Heart right ventricle (tissue), 16 donors: ENCODE measurements at places on chromosomes 2 and 18.

GRCh38 chr18:22975508-22975907 is 42.4 kb downstream of the RBBP8 start:
- no peaks in the 10 kb centered on the region for H3K27me3 ChIP-seq
- H3K4me1 ChIP-seq: no peaks in the 10 kb centered on the region
- no peak for DNase-seq
- H3K27ac ChIP-seq: no peak overlapping the region

DNA sequence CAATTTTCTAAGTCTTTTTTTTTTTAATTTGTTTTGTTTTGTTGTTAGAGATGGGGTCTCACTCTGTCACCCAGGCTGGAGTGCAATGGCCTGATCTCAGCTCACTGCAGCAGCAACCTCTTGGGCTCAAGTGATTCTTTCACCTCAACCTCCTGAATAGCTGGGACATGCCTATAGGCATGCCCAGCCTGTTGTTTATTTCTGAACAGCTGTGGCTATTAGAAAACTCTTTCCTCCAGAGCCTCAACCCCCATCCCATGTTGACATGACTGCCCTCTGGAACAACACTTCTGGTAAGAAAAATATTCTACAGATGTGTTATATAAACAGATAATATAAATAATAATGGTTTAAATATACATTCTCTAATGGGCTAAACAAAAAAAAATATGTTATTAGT is 44.4 kb upstream of the TWSG1 start:
- H3K4me3 ChIP-seq: no peak overlapping the region
- no peaks in the 10 kb centered on the region for H3K4me1 ChIP-seq
- H3K27ac ChIP-seq: no peak overlapping the region
- H3K36me3 ChIP-seq: no peaks in the 10 kb centered on the region
- H3K27me3 ChIP-seq: no peaks in the 10 kb centered on the region

DNA sequence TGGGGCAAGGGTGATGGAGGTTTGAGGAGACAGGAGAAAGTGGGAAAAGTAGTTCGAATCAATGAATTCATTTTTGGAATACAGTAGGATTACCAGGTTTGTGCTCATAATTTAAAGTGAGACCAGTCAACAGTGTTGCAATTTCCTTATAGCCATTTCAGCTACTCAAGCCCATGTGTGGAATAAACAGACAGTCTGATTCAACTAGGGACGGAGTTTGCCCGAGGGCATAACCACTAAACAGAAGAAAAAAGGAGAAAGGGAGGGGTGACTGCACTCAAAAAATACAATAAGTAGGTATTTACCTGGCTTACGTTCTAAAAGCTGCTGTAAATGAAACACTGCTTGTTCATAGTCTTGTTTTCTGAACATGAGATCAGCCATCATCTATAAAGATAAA is 55.2 kb downstream of the TTC21B start:
- H3K27ac ChIP-seq: no peak overlapping the region
- H3K4me3 ChIP-seq: no peak overlapping the region
- H3K36me3 ChIP-seq: no peaks in the 10 kb centered on the region

GRCh38 chr2:184452907-184453306 is 145.4 kb upstream of the ZNF804A start:
- no peak for DNase-seq
- H3K4me3 ChIP-seq: no peak overlapping the region
- H3K36me3 ChIP-seq: no peaks in the 10 kb centered on the region
- no peak overlapping the region for H3K27ac ChIP-seq

DNA sequence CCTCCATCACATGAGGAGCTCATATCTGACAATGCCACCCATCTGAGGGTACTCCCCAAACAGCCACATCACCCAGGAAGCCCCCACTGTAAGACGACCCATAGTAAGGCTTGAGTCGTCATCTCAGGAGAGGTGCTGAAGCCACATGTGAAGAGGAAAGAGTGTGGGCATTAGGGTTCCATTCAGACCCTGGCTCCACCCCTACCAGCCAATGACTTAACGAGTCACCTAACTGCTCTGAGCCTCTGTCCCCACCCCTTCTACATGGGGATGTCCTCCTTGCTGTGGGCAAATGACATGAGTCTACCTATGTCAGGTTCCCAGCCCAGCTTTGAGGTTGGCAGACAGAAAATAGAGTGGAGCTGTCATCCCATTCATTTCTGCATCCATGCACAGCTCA is 46.3 kb downstream of the C1QL2 start:
- H3K4me3 ChIP-seq: no peak overlapping the region
- H3K36me3 ChIP-seq: no peaks in the 10 kb centered on the region
- DNase-seq: no peak
- no peak overlapping the region for H3K27ac ChIP-seq

DNA sequence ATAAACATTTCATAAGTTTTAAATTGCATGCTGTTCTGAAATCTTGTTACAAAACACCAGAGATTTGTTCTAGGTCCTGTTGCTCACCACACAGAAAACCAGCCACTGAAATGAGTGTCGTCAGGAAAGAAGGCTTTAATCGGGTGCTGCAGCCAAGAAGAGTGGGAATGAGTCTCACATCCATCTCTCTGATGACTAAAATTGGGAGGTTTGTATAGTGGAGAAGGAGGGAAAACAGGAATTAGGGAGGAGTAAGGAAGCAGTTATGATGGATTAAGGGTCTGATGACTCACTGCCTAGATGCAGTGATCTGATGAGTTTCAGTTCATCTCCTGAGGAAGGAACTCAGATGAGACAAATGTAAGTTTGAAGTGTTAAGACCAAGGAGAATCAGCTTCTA is 42.1 kb upstream of the GPR39 start:
- H3K27me3 ChIP-seq: no peaks in the 10 kb centered on the region
- no peak overlapping the region for H3K4me3 ChIP-seq
- no peak for DNase-seq
- H3K27ac ChIP-seq: no peak overlapping the region
- H3K4me1 ChIP-seq: no peaks in the 10 kb centered on the region
- no peaks in the 10 kb centered on the region for H3K36me3 ChIP-seq

DNA sequence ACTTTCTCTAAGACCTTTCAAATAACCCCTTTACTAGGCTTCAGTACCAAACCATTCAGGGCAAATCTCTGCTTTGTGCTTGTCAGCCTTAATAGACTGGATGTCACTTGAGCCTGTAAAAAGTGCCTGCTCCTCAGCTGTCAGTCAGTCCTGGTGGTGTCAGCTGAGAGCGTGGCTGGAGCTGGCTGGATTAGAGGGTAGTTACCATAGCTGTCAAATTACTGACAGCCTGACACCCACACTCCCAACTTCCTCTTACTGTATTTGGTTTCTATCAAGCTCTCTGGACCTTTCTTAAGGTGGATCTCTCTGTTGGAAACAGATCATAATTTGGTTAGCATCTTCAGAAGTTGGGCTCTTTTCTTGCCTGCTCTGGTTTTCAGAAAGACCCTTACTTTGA is 371.4 kb upstream of the ATP5MC3 start:
- H3K27me3 ChIP-seq: peaks cover 5% of the 10 kb centered on the region
- no peak for DNase-seq
- H3K27ac ChIP-seq: no peak overlapping the region
- no peak overlapping the region for H3K4me3 ChIP-seq
- no peaks in the 10 kb centered on the region for H3K36me3 ChIP-seq

DNA sequence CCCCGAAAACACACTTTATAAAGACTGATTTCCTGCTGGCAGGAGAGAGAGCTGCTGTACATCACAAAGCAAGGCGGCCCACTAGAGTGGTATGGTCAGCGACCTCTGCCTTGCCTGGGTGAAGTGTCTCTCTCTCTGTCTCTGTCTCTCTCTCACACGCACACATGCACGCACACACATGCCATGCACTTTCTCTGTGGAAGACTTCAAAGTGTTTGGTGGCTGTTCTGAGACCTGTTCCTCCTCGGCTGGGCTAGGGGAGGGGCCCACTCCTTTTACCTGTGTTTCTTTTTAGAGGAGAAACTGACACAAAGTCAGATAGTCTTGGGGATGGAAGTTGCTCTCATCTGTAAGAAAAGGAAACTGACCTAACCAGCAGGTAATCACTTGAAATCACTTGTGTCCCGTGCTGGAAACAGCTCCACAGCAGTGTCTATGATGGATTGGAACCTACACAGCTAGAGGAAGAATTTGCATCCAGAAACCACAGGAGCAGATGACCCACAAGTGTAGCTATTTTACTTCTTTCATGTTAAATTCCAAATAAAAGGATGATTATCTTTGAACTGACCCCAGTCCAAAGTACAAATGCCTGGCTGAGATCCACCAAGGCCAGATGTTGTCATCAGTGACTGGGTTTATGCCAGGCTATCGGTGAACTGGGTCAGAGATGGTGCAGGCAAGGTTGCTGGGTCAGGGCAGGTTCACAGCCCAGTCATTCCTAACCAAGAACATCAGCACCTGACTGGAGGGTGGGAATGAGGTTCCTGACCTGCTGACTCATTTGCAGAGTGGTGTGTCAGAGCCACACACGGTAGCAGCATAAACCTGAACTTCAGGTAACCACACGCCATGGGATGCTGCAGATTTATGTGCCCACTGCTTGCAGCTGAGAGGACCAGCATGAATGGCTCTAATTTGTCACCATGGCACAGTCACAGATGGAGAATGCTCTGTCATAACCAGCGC is 63.0 kb downstream of the NPAS2 start:
- H3K4me1 ChIP-seq: peaks cover 61% of the 10 kb centered on the region
- H3K36me3 ChIP-seq: no peaks in the 10 kb centered on the region
- no peak for DNase-seq
- H3K4me3 ChIP-seq: no peak overlapping the region
- H3K27ac ChIP-seq: no peak overlapping the region

GRCh38 chr2:174067815-174068214 is 102.6 kb upstream of the SP3 start:
- no peaks in the 10 kb centered on the region for H3K4me1 ChIP-seq
- H3K27ac ChIP-seq: no peak overlapping the region
- no peak overlapping the region for H3K4me3 ChIP-seq
- DNase-seq: no peak
- H3K27me3 ChIP-seq: no peaks in the 10 kb centered on the region

DNA sequence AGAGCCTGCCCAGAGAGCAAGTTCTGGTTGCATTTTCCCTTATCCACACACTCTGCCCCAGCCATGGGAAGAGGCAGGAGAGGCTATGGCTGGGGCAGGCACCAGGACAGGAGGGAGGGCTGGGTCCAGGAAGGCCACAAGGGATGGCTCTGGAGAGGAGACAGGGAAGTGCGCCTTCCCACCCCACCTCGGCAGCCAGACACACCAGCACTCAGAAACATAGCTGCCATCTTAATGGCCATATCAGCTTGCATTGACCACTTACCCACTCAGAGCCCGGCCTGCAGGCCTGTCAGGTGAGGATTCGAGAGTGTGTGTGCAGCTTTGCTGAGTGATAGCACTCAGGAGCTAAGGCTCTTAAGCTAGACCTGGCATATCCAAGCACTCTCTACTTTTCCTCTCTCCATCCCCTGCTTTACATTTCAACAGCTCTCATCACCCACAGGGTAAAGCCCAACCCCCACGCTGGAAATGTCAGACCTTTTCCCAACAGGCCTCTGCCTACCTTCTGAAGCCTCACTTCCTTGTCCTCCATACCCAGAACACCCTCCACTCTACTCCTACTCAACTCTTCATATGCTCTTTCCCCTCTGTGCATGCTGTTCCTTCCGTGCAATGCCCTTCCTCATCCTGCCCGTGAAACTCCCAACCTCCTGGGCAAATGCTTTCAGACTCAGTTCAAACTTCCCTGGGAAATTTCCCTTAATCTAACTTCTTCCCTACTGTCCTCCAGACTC is 147.9 kb downstream of the TNS1 start:
- H3K27ac ChIP-seq: peak overlapping the region; percentile 77
- H3K27me3 ChIP-seq: no peaks in the 10 kb centered on the region
- DNase-seq: no peak
- no peak overlapping the region for H3K4me3 ChIP-seq
- peaks cover 91% of the 10 kb centered on the region for H3K4me1 ChIP-seq

DNA sequence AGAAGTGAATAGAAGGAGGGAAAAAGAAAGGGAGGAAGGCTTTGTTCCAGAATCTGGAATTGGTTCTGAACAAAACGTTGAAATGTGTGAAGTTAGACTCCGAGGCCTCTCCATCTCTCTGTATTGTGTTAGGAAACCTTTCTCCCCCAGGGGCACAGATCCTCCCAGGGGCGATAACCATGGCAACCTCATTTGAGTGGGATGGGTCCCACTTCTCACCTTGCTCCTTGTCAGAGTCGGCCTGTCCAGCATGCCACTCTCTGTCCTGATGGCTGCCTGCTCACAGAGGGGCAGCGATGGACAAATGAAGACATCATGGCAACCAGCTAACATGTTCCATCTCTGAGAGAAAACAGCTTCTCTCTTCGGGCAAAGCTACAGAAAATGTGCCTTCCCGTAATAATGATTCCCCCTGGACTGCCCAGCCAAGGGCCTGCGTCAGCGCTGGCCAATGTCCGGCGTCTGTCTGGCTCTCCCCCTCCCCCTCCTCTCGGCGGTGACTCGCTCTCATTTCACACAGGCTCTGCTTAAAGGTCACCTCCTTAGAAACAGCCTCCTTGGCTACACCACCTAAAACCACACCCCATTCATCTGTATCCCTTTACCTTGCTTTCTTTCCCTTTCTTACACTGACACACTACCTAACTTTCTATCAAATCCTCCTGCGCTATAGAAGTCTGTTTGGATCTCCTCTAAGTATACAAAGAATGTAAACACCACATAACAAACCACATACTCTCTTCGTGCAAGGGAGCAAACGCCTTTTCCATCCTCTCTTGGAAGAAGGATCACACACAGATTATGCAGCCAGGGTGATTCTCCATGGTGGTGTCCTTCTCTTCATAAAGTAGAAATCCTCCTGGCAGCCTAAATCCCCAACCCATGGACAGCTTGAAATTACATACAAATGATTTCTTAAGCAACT is 32.1 kb upstream of the TTC39C start:
- no peaks in the 10 kb centered on the region for H3K36me3 ChIP-seq
- H3K27ac ChIP-seq: no peak overlapping the region

- DNase-seq: no peak
- H3K4me3 ChIP-seq: no peak overlapping the region
- H3K27me3 ChIP-seq: peaks cover 20% of the 10 kb centered on the region
- no peak overlapping the region for H3K27ac ChIP-seq
- H3K36me3 ChIP-seq: no peaks in the 10 kb centered on the region
Measured at GRCh38 chr2:239580199-239580527, 179.3 kb upstream of the HDAC4 start.

DNA sequence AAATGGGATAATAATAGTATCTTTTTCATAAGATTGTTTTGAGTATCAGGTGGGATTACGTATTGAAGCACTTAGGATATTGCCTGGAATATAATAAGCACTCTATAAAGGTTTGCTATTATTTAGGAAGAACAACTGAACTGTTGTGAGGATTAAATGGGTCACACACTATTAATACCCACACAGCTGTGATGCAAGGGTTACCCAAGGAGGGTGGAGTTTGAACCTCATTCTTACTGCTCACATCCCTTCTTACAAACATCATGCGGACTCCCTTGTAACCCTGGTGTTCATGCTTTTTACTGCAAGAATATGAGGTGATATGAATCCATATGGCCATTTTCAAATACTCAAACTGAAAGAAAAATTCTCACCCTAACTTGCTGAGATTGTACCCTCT is 113.5 kb downstream of the KCTD1 start:
- H3K4me1 ChIP-seq: no peaks in the 10 kb centered on the region
- no peaks in the 10 kb centered on the region for H3K36me3 ChIP-seq
- no peak overlapping the region for H3K4me3 ChIP-seq
- H3K27me3 ChIP-seq: no peaks in the 10 kb centered on the region

- no peaks in the 10 kb centered on the region for H3K27me3 ChIP-seq
- H3K36me3 ChIP-seq: no peaks in the 10 kb centered on the region
- no peaks in the 10 kb centered on the region for H3K4me1 ChIP-seq
- no peak for DNase-seq
Measured at GRCh38 chr18:629269-630150, 27.9 kb upstream of the TYMS start.
